Activated naive CD4-positive, alpha-beta T cell (primary cell): ENCODE measurements at places on chromosomes 6 and 20.

DNA sequence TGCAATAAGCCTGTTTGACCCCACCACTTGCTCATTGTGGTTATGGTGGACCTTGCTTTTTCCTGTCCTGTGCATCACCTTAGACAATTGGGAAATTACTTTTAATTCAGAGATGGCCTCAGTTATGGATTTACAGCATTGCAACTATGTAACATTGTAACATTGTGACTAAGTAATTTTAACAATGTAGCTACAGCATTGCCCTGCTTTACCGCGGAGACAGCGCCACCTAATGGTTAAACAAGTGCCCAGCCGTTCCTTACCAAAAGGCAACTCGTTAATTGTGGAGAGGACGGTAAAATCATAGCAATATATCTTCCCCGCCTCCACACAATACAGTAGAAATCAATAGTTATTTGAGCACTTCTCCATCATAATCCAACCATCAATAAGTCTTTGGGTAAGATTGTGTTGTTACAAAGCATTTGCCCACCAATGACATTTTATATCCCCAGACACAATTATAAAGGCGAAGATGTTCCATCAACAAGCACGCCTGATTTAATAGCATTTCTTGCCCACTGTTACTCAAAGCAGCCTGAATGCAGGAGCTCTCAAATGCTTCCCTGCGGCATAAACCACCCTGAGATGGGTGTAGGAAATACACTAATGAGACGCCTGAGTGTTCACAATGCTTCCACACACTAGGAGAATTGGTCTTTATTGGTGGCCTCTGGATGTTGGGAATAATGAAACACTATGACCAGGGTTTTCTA, 93.7 kb downstream of the PROKR2 start:
- peak; percentile 5 for DNase-seq

DNA sequence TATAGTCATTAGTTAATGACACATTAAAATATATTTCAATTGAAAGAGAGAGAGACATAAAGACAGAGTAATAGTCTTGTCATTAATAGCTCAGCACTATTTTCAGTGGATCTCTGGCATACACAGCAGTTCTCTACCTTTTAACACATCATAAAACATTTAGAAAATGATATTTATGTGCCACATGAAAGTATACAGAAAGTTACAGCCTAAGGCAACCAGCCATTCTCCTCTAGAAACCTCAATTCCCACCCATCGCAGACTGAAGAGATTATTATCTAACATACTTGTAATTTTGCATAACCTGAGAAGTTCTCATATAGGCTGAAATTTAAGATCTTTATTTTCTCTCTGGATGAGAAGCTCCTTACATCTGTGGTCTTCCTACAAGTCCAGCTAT, 58.7 kb upstream of the FAM83B start:
- DNase-seq, result no peak

DNA sequence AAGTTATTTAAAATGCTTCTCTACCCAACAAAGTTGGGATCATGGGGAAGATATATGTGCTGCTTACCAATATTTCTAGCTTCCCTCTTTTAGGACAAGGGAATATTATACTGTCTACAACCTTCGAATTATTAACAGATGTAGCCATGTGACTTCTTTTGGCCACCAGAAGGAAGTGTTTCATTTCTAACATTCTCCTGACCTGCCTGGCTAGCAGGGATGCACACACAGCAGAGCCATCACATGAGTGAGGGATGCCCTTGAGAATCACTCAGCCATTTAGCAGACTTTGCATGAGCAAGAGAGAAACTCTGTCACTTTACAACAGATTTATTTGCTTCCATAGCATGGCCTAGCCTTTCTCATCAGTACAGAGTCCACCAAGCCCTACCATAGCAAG, 230.7 kb upstream of the MARCKS start:
- no peak for DNase-seq

DNA sequence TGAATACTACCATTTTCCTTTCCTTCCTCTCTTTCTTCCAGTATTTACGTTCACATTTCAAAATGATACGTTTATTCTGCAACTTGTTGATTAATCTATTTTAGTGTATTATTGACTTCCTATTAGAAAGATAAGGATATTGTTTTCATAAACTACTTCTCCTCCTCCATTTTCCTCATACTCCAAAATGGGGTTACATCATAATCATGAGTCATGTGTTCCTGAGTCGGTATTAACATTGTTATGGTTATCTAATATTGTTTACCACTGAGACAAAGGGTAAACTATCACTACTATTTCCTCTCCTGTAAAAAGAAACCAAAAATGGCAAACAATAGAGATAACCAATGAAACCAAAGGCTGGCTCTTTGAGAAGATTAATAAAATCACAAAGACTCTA, 126.5 kb upstream of the CDYL start:
- DNase-seq, result no peak

DNA sequence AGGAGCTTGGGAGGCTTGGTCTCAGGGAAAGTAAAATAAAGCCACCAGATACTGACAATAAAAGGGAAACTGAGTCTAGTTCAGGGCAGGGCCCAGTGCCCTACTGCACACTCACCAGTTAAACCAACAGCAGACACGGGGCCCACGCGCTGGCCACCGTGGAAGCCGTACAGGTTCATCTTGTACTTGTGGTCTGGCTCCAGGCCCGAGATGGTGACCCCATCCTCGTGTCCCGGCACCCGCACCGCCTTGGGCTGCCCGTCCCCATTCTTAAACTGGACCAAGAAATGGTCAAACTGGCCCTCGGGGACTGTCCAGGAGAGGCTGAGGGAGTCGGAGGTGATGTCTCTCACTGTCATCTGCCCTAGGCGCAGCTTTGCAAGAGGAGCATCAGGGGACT, 26.5 kb downstream of the CYP21A2 start:
- no peak for DNase-seq

DNA sequence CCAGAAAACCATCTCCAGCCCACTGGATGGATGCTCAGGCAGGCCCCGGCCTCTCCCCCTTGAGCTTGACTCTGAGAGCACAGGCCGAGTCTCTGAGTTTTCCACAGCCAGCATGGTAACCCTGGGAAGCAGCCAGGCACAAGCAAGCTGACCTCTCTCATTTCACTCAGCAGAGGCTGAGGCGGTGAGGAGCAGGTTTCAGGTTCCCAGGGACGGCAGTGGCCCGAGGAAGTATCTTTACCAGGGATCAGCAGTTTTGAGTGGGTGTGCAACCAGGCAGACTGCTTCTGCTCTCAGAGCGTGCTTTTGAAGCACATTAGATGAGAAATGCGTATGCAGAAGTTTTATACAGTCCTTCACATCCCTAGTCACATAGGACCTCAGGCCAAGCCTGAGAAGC, 12.6 kb downstream of the HCK start:
- no peak for DNase-seq

DNA sequence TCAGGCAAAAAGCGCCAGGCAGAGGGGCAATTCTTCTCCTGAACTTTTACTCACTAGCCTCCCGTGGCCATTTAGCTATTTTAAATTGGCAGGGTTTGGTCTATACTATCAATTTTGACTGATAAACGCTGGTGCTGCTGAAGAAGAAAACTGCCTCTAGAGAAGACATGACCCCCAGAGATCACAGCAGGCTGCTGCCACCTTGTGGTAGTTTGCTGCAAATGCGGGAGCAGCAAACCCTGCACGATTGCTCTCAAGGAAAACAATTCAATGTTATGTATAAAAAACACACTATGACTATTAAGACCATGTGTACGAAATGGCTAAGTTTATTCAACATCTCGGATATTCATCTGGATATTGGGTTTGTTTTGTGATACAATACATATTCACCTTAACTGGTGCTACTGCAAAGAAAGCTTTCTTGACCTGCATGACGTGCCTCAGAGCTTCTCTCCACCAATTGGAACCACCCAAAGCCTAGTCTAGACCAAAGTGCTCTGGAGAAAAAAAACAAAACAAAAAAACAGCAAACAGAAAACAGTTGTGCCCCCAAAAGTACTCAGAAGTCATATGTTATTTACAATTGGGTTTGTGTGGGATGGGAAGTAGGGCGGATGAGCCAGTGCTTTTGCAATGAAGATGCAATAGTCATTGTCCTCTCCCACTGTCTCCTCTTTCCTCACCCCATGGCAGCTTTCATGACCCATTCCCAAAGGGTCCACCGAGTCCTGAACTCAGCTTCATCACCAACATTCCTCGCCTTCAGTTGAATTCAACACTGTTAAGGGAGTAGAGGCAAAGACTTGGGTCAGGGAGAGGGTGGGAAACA, 19.6 kb upstream of the IL17F start:
- peak; percentile 44 for DNase-seq

- no peak for DNase-seq
Measured at GRCh38 chr20:49791165-49791564, 21.5 kb upstream of the SLC9A8 start.

DNA sequence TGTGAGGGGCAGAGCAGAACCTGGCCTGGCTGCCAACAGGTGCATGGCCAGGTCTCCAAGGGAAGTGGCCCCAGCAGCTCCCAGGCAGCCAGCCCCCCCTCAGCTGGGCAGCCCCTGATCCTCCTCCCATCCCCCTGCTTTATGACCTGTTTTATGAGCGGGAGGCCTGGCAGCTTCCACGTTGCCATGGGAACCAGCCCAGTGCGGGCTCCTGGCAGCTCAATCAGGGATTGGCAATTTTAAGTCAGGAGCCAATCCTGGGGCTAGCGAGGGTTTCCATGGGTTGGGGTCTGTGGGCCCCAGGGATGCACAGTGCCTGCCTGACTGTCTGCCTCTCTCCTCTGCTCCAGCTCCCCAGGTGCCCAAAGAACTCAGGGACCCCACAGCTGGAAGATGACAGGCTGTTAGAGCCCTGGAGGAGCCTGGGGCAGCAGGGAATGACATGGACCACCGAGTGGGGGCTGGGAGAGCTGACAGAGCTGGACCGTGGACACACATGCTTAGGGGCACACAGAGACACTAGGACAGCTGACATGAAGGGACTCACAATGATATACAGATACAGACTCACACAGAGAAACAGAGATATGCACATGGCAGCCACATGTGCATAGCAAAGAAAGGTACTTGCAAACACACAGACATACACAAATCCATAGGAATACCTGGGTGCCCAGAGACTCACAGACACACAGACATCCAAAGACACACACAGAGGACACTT, 56.5 kb upstream of the SIRPA start:
- DNase-seq, result no peak

DNA sequence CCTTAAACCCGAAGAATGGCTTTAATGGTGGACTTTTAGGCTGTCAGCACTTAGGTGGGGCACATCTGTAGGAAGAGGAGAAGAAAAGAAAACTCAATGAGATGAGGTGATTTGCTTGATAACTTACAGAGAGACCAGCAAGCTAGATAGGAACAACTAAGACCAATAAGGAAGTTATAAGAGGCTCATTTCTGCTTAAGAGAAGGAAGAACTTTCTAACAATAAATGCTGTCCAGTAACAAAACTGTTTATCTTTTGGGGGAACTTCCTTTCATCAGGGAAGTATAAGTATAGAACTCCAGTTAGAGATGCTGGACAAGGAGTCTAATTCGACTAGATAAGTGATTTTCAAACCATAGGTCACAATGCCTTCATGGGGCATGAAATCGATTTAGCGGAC, 107.2 kb upstream of the SIRPA start:
- DNase-seq, result no peak

DNA sequence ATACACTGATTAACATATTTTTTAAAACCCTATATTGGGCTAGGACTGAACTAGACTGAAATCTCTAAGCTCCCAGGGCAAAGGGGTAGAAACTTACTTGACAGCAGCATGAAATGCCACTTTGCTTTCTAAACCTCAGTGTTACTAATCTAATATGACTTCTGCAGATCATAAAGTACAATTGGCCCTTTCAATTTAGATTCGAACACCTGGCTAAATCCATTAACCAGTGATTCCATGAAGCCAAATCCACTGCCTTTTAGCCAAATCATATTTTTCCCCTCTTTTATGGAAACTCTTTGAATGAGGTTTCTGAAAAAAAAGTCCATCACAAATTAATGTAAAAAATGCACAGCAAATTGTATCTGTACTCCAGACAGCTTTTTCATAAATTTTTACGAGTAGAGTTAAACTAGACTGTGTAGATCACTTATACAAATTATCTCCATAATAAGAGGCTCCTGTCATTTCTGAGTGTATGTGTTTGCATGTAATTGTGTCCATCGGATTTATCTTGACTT, 25.7 kb downstream of the EPHA7 start:
- no peak for DNase-seq

DNA sequence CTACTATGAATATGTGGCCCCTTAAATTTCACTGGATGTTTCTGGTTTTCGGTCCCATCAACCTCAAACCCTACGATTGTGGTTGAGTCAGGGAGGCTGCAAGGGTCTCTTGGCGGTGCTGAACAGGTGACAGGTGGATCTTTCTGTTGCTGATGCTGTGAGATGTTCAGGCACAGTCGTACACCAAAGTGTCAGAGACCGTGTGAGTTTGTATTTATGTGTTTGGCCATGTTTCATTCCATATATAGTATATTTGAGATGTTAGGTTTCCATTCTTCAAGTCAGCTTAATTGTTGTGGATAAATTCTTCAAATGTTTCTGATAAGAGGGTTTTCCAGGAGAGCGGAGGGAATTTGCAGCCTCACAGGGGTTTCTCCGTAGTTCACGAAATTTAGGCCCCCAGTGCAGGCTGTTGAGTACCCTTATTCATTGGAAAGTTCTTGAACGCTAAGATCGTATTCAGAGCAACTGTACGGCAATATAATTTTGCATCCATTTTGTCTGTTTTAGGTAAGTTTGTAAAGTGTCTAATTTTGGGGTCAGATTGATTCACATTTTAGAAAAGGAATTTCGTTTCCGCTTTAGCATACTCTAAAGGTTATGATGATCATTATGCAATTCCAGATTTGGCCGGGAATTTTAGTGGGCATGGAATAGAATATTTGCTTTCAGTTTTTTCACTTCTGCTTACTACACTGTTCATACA, 1.2 kb downstream of the TAB2 start:
- no peak for DNase-seq

GRCh38 chr6:40244699-40245098, 310.4 kb upstream of the MOCS1 start:
- no peak for DNase-seq

GRCh38 chr6:157172231-157172701, 151.1 kb downstream of the TMEM242 start:
- no peak for DNase-seq

GRCh38 chr20:23570178-23570760, 2.0 kb upstream of the CST9L start:
- DNase-seq, result no peak

GRCh38 chr6:31528307-31528777, 420 bp upstream of the MCCD1 start:
- DNase-seq, result no peak
